ENCODE measurements at places on chromosomes 7 and 10.

- DNase-seq: no peak
These were observed 8.5 kb downstream of the RASSF4 start for GRCh38 chr10:44968091-44968490.

DNA sequence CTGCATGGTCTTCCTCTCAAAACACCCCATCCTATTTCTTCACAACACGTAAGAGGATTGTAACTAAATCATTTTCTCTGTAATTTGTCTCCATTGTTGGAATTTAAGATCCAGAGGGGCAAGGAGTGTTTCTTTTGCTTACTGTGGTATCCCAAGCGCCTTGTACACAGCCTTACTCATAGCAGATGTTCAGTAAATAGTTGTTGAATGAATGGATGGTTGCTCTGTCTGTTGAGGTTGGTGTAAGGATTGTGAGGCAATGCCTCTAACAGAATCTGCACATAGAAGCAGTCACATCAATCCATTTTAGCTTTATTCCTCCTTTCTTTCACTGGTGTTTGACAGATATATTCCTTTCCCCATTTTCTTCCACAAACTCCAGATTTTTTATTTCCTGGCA lies 90.1 kb downstream of the ZNF365 start:
- DNase-seq: no peak

- no peak for DNase-seq
These were observed 134.3 kb upstream of the TNRC18 start for GRCh38 chr7:5557920-5558401.

DNA sequence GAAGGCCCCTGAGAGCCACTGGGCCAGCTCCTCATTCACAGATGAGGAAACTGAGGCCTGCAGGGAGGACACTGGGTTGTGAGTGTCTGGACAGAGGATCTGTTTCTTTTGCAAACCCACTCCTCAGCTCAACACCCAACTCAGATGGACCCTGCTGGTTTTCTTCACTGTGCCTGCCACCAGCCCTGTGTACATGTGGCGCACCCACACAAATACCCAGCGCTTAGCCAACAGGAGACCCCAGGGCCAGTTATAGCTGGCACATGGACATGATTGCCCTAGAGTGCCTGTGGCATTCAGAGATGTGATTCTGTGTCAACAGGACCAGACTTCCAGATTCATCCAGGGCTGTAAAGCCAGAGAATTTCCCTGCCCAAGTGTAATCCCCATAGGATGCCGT lies 12.4 kb downstream of the PODXL start:
- no peak for DNase-seq

- no peak for DNase-seq
These were observed 57.5 kb upstream of the PPP1R3C start for GRCh38 chr10:91690412-91690811.

- DNase-seq: no peak
These were observed 61.9 kb downstream of the CREB5 start for GRCh38 chr7:28474282-28474638.

GRCh38 chr7:6317797-6318438 lies 45.5 kb upstream of the CYTH3 start:
- DNase-seq: no peak

DNA sequence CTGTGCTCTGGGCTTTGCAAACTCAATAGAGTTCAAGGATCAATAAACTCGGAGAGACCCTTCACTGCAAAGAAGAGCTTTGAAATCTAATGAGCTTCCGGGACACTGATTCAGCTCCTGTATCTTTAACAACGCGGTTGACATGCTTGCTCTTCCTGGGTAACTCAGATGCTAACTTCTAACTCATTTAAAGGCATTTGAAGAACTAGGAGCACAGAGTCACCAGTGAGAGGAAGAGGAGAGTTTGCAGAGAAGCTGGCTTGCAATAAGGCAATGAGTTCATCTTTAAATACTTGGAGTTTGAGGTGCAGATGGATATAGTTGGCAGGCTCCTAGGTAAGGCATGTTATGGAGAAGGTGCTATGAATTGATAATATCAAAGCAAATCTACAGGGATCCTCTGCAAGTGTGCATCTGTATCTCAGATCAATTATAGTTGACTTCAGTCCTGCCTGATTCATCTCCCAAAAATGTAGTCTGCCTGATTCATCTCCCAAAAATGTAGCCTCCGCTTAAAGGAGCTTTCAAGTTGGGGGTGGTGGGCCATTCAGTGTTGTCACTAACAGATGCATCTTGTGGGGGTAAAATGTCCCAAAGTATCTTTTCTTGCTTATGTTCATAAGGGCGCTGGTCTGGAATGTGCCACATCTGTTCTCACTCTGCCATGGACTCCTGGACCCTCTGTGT lies 182.5 kb upstream of the PRSS58 start:
- no peak for DNase-seq

GRCh38 chr10:132440791-132441565 lies 44.0 kb downstream of the PWWP2B start:
- DNase-seq: no peak

- DNase-seq: no peak
These were observed 60.6 kb downstream of the PRTFDC1 start for GRCh38 chr10:24891823-24892222.

DNA sequence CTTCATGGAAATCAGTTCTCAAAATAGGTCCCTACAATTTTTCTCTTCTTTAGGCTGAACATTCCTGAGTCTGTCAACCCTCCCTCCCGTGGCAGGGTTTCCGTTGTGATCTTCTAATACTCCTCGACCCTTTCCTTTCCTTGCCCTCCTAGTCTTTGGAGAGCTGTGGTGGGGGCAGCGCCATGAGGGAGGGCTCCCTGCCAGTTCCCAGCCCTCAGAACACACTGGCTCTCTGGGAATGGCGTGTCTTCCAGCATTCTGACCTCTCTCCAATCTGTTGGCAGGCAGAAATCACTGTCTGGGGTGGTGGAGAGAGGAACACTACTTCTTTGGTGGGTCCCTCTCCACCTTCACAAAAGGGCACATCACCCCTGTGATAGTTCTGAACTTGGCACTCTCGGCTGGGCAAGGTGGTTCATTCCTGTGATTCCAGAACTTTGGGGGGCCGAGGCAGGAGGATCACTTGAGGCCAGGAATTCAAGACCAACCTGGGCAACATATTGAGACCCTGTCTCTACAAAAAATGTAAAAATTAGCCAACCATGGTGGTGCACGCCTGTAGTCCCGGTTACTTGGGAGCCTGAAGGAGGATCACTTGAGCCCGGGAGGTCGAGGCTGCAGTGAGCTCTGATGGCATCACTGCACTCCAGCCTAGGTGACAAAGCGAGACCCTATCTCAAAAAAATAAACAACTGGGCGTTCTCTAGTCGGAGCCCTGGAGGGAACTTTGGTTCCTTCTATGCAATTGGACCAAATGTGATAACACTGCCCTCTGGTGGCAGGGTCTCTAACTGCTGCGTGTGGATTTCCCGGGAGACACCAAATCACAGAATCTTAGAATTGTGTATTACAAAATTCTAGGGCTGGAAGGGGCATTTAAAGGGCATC lies 13.1 kb upstream of the ARPC1A start:
- DNase-seq: peak; percentile 60

Data from CD4-positive, alpha-beta memory T cell (primary cell).